Activated T-helper 1 cell treated with Interleukin-2 at 50 U/mL for 16 hours (primary cell): ENCODE measurements at places on chromosomes 5 and 9.

GRCh38 chr5:138438003-138438723, 694 bp upstream of the REEP2 start:
- DNase-seq = no peak

GRCh38 chr5:124745928-124746915, at the start of gene ZNF608:
ZNF608 (minus strand) TSS chr5:124746639; CDS start chr5:124744989, 1,650 bp downstream.
- DNase-seq = no peak

DNA sequence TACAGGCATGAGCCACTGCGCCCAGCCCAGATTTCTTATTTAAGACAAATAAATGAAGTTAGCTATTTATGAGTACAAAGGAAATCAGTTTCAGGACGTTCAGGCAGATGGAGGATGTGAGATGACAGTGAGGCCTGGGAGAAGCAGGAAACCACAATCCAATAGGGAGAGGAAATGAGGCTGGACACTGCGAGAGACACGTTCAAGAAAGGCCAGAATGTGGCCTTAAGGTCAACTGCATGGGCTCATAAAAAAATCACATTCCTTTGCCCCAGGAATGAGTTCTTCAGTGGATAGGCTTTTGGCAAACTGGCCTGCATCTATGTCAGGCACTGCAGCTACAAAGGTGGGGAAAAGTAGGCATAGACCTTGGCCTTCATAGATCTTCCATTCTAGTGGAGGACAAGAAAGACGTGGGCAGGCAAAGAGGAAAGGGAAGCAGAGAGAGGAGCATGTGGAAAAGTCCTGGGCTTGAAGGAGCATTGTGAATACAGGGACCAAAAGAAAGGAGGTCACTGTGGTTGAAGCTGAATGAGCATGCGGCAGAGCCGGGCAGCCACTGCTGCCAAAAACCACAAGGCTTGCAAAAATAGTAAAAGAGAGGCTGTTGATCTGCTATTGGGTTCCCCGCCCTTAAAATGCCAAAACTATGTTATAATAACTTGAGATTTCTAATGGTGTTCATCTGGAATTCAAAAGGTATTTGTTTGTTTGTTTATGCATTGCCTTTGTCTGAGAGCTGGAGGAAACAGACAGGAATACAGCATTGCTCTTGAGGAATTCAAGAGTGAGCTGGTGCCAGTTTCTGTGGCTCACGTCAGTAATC, 133.0 kb downstream of the GNA14 start:
- DNase-seq = no peak

DNA sequence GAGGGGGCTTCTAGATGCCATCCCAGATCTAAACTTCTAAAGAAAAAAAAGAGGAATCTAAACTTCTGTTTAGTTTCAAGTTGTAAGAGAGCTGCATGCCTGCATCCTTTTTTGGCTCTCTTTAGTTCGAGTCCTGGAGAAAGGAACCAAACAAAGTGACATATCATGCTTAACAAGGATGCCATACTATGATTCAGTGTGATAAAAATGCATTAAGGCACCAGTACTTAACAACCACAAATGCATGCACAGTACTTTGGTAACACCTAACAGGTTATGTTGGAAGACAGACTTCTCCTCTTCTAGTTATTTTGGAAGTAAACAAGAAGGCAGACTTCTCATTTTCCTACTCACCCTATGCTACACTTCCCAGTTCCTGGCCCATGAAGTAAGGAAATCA, 27.3 kb downstream of the NME5 start:
- no peak for DNase-seq

- no peak for DNase-seq
Observed at GRCh38 chr9:19922476-19923118, 133.8 kb upstream of the SLC24A2 start.

- DNase-seq = no peak
Observed at GRCh38 chr5:157582731-157583620, 7.4 kb upstream of the ADAM19 start.

DNA sequence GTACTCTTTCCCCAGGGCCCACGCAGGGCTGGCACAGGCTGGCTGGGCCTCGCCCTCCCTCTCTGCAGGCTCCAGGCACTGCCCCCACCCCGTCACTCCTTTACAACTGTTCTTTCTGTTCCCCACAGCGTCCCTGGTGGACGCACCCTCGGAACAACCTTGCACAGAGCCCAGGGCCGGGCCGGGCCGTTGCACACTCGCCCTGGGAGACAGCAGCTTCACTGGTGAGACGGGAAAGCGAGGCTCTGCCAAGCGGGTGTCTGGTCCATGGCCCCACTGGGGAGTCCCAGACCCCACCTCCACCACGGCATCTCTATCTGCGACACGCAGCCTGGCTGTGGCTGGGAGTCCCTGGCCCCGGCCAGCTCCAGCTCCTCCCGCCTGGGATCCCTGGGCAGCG, 18.4 kb upstream of the QSOX2 start:
- DNase-seq = no peak

DNA sequence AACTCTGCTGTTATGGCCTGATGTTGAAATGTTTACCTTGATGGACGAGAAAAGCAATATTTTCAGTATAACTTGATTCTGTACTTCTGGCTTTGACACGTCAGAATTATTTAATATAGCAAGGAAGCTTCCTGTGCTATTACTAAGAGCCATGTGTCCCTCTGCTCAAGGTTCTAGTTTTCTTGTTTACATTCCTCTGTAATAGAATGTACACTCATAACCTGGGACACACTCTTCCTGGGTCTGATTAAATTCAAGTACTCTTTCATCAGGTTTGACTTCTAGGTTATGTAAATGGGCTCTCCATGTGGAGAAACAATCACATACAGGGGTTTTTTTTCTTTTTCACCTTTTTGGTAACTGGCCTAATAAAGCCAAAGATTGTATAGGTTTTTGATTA, 33.1 kb downstream of the GTF3C4 start:
- DNase-seq = no peak

- no peak for DNase-seq
Observed at GRCh38 chr5:93330506-93330905, 250.5 kb downstream of the NR2F1-AS1 start.

GRCh38 chr5:143913008-143913752, 101.2 kb downstream of the HMHB1 start:
- no peak for DNase-seq

DNA sequence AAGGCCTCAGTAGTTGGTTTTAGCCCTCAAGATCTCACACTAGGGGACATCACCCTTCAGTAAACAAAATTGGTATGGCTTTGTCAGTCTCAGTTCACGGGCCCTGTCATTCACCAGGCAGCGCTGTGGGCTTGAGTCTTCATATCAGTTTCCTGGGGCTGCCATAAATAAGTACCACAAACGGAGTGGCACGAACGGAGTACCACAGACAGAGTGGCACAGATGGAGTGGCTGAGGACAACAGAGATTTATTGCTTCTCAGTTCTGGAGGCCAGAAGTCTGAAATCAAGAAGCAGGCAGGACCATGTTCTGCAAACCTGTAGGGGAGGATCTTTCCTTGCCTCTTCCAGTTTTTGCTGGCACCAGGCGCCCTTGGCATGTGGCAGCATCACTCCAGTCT, 37.5 kb downstream of the DYNC2I2 start:
- no peak for DNase-seq

- no peak for DNase-seq
Observed at GRCh38 chr5:137236849-137237507, 262.1 kb downstream of the SPOCK1 start.

- DNase-seq = no peak
Observed at GRCh38 chr5:93304456-93305250, 276.4 kb downstream of the NR2F1-AS1 start.

GRCh38 chr5:6584101-6584645, 48.7 kb downstream of the NSUN2 start:
- DNase-seq = no peak

- no peak for DNase-seq
Observed at GRCh38 chr5:42490831-42491230, 67.6 kb downstream of the GHR start.

GRCh38 chr5:143166661-143167420, 236.6 kb downstream of the NR3C1 start:
- DNase-seq = no peak

GRCh38 chr9:121776739-121777637, 125.6 kb downstream of the DAB2IP start:
- DNase-seq = no peak

- no peak for DNase-seq
Observed at GRCh38 chr5:61089351-61089750, 72.9 kb downstream of the SMIM15 start.

DNA sequence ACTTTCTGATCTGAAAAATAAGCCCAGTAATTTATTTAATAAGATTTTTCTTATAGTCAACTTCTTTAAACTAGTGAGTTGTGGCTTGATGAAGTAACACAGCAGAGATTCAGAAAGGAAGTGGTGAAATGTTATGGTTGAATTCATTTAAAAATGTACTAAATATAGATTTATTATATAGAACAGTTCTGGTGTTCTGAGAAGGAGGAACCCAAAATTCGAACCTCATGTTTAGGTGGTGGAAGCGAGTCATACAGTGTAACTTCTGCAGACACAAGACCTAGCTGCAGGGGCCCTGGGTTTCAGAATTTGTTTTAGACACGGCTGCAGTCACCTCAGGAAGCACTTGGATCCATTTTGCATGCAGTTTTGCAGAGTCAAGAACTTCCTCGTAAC, 188.2 kb downstream of the TRIO start:
- no peak for DNase-seq

- DNase-seq = no peak
Observed at GRCh38 chr5:107593009-107593408, 77.7 kb downstream of the EFNA5 start.

DNA sequence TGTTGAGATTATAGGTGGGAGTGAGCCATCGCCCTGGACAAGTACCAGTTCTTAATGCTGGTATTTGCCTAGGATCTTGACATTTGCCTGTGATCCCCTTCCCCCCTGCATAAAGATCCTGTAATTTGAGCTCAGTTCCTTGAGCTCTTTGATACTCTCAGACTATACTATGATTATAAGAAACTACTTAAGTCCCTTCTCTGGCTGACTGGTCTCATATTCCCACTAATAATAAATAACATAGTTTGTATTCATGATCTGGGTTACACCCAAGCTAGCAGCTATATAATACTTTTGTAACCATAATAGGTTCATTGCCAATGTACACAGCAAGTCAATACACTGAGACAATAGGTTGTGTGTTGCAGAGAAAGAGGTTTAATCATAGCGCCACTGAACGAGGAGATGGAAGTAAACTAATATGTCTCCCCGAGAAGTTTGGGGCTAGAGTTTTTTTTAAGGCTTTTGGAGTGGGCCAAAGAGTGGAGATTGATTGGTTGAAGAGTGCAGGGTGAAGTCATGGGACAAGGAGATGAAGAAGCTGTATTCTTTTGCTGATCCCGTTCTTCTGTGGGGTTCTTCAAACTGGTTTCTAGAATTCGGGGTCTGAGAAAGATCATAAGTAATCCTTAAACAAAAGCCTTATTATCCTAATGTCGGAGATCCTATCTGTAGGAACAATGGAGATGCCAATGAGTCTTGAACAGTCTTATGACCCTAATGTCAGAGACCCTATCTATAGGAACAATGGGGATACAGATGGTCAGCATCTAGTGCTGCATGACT, 20.7 kb upstream of the SHOC1 start:
- DNase-seq = no peak

GRCh38 chr9:106974341-106974740, 111.4 kb downstream of the ZNF462 start:
- DNase-seq = no peak

- DNase-seq = no peak
Observed at GRCh38 chr9:136087741-136088480, 7.2 kb downstream of the NACC2 start.

GRCh38 chr5:75279321-75279720, 42.6 kb upstream of the ANKRD31 start:
- DNase-seq = no peak

GRCh38 chr9:118273048-118273447, 568.8 kb downstream of the TLR4 start:
- DNase-seq = no peak

GRCh38 chr5:165282491-165282890, 1777.1 kb downstream of the MAT2B start:
- no peak for DNase-seq

DNA sequence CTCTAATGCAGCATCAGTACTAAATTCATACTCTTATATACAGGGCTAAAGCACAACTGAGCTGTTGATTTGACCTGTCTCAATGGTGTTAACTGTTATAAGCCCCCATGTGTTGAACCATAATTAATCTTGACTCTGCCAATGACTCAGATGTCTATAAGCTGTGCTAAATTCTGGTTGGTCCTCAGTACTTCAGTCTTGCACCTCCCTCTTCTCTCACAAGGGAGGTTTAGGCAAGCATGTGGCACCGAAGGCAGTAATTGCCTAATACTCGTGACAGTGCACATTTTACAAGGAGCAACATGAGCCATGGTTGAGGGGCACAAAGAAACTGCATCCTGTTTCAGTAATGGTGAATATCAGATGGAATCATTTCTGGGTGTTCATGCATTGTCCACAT, 255.9 kb downstream of the TRPM3 start:
- no peak for DNase-seq

DNA sequence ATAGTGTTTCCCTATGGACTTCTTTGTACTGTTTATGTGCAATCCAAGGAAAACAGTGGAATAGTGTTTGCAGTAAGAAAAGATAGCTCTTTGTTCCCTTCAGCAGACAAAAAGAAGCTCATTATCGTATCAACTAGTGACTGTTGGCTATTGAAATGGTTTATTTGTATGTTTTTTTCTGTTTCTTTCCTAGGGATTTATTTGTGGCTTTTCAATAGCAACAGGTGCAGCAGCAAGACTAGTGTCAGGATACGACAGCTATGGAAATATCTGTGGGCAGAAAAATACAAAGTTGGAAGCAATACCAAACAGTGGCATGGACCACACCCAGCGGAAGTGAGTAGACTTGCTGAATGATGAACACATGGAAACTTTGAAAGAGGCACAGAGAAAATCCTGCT, 65.1 kb downstream of the SLC44A1 start:
- no peak for DNase-seq

GRCh38 chr9:6788162-6789016, 30.6 kb downstream of the KDM4C start:
- no peak for DNase-seq

DNA sequence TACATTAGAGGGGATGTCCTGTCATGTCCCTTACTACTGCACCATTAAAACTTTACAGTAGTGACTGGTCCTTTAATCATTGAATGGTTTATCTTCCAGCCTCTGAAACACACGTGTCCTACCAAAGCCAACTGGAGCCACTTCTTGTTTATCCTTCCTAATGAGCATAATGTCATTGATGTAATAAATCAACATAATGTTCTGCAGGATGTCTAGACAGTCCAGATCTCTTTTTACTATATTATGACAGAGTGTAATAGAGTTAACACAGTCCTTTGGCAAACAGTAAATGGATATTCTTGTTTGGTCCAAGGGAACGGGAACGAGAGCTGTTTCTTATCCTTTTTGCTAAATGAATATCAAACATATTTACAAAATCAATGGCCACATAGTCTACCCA, 88.1 kb upstream of the PTPRD start:
- no peak for DNase-seq
